ENCODE measurements at places on chromosomes 5 and 9. TPM values are rescaled to one million over a fixed set of nuclear protein-coding genes. Genes with fewer than 3 reads are reported as not detected.

DNA sequence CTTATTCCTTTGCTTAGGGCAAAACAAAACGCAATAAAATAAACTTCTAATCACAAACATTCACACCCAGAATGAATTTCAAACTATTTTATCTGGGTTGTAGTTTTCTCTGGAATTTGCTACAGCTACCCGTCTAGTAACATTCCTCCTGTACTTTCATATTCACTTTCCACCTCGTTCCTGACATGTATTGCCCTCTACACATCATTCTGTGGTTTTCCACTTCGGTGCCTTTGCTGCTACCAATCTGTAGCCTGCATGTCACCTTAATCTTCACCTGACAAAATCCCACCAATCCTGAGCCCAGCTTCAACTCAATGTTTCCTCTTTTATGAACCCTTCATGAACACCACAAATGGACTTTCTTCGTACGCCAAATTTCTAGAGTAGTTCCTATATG lies 694.1 kb upstream of the C9orf72 start:
- no peak overlapping the region for H3K27ac ChIP-seq
- no peaks in the 10 kb centered on the region for H3K4me1 ChIP-seq
- H3K27me3 ChIP-seq = no peaks in the 10 kb centered on the region
- H3K36me3 ChIP-seq = no peaks in the 10 kb centered on the region
- H3K4me3 ChIP-seq = no peak overlapping the region

DNA sequence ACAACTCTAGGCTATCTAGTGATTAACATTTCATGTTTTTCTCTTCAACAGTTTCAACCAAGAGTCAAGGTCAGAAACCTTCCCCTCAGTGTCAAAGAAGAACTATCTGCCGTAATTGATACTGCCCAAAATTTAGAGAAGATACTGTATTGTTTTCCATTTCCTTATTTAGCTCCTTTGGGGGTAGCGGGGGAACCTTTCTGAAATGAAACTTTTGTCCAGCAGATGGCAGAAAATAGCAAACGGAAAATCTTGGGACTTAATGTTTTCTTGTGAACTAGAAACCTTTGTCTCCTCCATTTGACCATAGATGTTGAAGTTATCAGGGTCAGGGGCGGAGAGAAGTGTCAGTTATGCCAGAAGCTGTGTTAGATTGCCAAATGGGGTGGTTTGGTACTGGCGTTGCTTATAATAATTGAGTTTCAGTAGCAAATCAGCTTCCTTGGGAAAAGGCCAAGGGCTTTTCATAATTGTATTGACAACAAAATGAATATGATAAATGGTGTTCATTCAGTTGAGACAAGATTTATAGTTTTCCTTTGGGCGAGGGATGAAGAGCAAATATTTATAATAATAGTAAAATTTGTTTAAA lies 101.7 kb upstream of the TLX3 start:
- H3K4me3 ChIP-seq = no peak overlapping the region
- H3K4me1 ChIP-seq = no peaks in the 10 kb centered on the region
- no peak overlapping the region for H3K27ac ChIP-seq
- no peaks in the 10 kb centered on the region for H3K36me3 ChIP-seq
- no peaks in the 10 kb centered on the region for H3K27me3 ChIP-seq

GRCh38 chr9:136011703-136012496 lies 50.7 kb upstream of the UBAC1 start:
- H3K27ac ChIP-seq = peak overlapping the region; percentile 83
- H3K4me3 ChIP-seq = no peak overlapping the region
- H3K27me3 ChIP-seq = no peaks in the 10 kb centered on the region
- DNase-seq = peak; percentile 90
- peaks cover 9% of the 10 kb centered on the region for H3K4me1 ChIP-seq

GRCh38 chr9:20566401-20566800 lies 55.9 kb downstream of the MLLT3 start:
- DNase-seq = no peak
- peaks cover 3% of the 10 kb centered on the region for H3K4me1 ChIP-seq
- no peaks in the 10 kb centered on the region for H3K27me3 ChIP-seq
- no peaks in the 10 kb centered on the region for H3K36me3 ChIP-seq
- no peak overlapping the region for H3K27ac ChIP-seq

GRCh38 chr9:72925891-72926290 lies 27.0 kb downstream of the ALDH1A1 start:
- DNase-seq = no peak
- H3K36me3 ChIP-seq = no peaks in the 10 kb centered on the region
- H3K27ac ChIP-seq = no peak overlapping the region
- H3K4me3 ChIP-seq = no peak overlapping the region
- H3K4me1 ChIP-seq = no peaks in the 10 kb centered on the region

DNA sequence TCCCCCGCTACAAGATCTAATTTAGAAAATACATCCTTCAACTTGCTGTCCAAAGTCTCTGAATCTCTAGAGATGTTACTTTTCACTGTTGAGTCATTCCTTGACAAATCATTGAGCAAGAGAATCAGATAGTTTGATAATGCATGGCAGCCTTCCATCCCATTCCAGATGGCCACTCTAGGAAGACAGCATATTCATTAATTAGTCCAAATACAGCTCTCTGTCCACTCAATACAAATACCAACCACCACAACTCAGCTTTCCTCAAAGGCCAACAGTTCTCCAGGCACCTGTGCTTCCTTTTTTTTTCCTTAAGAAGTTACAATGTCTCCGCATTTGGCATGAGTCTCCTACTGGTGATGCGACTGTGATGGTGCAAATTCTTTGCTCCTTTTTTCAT lies 72.3 kb downstream of the DROSHA start:
- H3K4me1 ChIP-seq = no peaks in the 10 kb centered on the region
- no peaks in the 10 kb centered on the region for H3K27me3 ChIP-seq
- no peak overlapping the region for H3K27ac ChIP-seq
- H3K4me3 ChIP-seq = no peak overlapping the region
- DNase-seq = no peak

Gene FAM193B
- total RNA-seq = 73.5 TPM

Gene SLC4A9
- total RNA-seq = not detected

Gene KIF4B
- total RNA-seq = 0.13 TPM
